ENCODE measurements at places on chromosomes 4 and X.

DNA sequence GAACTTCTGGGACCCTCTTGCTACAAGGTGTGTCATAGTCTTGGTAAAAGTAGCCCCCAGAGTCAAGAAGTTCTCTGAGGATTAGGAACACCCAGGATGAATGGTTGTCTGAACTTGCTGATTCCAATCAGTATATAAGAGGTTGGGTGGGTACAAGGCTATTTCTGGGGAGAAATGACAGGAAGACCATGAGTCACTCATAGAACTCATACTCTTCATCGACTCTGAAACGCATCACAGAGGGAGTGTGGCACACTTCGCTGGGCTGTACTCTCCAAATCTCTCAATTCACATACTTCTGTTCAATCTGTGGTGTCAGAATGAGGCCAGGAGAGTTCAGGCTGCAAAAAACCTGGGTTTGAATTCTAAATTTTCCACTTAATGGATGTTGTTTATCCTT is 193.2 kb upstream of the LEF1 start:
- no peak for DNase-seq

- DNase-seq, result no peak
These were observed 67.2 kb upstream of the TENM3 start for GRCh38 chr4:182175788-182176519.

GRCh38 chr4:141220271-141220670 is 424 bp upstream of the ZNF330 start:
- no peak for DNase-seq

GRCh38 chr4:13523591-13524503 is 20.5 kb downstream of the NKX3-2 start:
- no peak for DNase-seq

DNA sequence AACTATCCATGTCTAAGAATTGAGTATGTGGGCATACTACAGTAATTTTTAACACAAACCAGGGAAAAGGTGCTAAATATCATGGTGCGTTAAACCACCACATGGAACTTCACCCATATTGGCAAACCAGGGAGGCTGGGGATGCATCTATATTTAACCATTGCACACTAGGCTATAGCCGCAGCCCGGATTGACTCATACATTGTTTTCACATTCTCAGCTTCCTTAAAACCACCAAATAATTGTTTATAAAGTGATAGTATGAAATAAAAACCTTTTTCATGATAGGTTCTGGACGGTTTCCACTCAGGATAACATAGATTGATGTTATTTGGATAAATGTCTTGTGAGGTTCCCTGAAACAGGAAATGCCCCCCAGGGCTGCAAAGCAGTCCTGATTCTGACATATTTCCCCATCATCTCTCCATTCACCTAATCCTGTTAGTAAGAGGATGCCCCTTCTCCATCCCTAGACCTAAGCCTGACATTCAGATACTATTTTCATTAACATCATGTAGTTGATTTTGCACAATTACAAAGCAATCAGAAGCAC is 7.9 kb downstream of the COL25A1 start:
- DNase-seq, result no peak

- peak; percentile 3 for DNase-seq
These were observed 312.2 kb upstream of the DIAPH2 start for GRCh38 chrX:96372313-96373046.

DNA sequence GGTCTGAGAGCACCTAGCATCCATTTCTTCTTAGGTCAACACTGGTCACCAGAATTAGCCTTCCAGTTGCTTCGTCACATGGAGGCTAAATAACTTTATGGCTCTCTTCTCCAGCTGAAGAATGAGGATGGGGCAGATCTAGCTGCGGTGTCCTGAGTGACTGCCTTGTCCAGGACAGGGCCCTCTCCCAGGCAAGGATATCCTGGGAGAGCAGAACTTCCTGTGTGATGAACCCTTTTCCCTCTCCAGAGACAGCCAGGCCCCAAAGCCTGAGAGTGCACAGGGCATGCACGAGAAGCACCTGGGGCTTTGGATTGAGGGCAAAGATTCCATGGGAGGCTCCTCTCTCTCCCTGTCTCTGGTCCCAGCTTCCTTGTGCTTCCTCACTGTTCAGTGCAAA is 108.2 kb upstream of the MAMLD1 start:
- no peak for DNase-seq

DNA sequence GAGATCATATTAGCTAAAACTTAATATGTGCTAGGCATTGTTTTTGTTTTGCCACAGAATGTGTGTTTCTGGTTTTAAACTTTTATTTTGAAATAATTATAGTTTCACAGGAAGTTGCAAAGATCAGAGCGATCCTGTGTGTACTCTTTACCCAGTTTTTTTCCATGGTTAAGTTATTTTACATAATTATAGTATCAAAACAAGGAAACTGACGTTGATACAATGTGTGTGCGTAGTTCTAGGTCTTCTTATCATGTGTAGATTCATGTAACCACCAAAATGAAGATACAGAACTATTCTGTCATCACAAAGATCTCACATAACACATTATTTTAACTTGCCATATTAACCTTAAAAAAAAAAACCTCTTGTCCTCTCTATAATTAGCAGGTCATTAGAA is 69.2 kb downstream of the BLTP1 start:
- no peak for DNase-seq

DNA sequence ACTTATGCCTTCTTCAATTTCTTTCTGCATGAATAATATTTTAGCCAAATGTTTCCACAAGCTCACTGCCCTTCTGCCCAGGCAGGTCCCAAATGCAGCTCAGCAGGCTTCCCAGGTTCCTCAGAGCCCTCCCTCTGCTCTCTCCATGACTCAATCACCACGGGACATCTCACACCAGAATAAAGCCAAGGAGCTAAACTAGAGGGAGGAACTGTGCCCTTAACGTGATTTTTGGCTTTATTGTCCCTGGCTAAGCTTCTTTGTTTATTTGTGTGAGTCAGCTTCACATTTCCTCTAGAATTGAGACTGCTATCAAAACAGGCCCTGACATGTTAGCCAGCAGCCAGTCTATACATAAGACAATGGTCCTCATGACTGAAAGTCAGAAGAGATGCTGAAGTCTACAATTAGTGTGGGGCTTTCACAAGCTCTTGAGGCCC is 186.4 kb upstream of the GALNT7 start:
- peak; percentile 24 for DNase-seq
